NCI-H2171 treated with DMSO at 0.1 percent for 48 hours (cell line): ENCODE measurements at places on chromosomes 3 and 15.

GRCh38 chr15:81268881-81269601 is 54.9 kb downstream of the STARD5 start:
- DNase-seq: no peak

- DNase-seq: no peak
Measured at GRCh38 chr3:169965562-169966427, 812 bp upstream of the SEC62 start.

GRCh38 chr3:71048948-71049347 is 534.6 kb downstream of the FOXP1 start:
- DNase-seq: no peak

- no peak for DNase-seq
Measured at GRCh38 chr15:84781495-84781894, 33.1 kb downstream of the ZNF592 start.

GRCh38 chr3:149299938-149300801 is 33.3 kb downstream of the TM4SF18 start:
- DNase-seq: no peak

GRCh38 chr3:184338511-184338945 is 1.1 kb downstream of the FAM131A start:
- DNase-seq: peak; percentile 94

DNA sequence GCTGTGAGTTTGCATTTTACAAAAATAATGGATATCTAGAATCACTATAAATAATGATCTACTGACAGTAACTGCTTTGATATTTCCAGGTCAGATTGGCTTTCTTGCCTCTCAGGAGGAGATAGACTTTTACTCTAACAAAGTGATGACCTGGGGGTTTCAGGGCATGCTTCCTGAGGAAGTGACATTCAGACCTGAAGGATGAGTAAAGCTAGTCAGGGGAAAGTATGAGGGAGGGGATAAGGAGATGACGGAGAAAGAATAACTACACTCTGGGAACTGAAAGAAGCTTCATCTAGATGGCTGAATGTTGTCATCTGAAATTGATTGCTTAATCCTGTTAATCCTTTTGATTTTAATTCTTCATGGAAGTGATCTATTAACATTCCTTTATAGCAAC is 32.2 kb downstream of the ARMC8 start:
- no peak for DNase-seq

DNA sequence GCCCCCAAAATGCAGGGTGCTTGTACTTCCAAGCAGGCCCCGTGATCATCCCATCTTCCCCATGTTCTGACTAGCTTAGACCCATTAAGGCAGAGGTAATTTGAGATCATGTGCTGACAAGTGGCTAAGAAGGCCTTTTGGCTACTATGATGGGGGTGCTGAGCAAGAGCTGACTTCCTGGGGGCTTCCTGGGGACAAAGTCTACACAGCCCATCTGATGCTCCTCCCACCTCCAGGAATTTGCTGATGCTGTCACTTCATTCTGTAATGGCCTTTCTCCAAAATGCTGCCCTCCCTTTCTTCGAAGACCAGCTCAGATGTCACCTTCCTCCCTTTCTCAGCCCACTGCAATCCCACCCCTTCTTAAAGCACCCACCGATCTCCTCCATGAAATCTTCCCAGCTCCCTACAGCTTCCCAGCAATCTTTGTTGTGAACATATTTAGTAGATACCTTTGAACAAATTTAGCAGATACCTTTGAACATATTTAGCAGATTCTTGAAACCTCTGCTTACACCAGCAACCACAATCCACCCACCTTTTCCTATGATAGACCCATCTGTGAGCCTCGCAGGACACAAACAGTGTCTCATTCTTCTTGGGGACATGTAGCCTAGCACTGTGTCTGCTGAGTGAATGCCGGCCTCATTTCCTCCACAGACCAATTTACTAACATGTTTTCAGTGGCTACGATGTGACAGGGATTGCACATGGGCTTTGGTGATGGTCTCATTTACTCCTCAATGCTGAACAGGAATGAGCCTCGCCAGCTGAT is 223.3 kb downstream of the EPHB1 start:
- no peak for DNase-seq

GRCh38 chr3:153438271-153438670 is 276.2 kb downstream of the RAP2B start:
- no peak for DNase-seq

- DNase-seq: no peak
Measured at GRCh38 chr3:27110020-27110419, 259.2 kb downstream of the NEK10 start.

- DNase-seq: peak; percentile 61
Measured at GRCh38 chr3:28575746-28576613, 227.4 kb upstream of the AZI2 start.

DNA sequence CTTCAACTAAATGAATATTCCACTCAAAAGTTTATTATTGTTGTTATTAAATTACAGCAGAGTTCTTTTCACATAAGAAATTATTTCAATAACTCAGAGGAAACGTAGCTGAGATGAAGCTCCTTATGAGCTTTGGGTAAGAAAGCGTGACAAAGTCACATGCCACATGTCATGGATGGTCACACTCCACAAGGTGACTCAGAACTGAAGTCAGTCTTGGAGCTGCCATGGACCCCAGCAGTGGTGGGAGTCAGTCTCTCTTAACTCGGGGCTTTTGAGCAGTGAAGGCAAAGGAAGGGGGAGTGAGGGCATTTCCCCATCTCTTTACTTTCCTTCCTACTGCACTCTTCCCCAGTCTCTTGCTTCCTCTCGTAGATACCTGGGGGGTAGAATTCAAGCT is 87.5 kb upstream of the FAM3D start:
- DNase-seq: no peak

DNA sequence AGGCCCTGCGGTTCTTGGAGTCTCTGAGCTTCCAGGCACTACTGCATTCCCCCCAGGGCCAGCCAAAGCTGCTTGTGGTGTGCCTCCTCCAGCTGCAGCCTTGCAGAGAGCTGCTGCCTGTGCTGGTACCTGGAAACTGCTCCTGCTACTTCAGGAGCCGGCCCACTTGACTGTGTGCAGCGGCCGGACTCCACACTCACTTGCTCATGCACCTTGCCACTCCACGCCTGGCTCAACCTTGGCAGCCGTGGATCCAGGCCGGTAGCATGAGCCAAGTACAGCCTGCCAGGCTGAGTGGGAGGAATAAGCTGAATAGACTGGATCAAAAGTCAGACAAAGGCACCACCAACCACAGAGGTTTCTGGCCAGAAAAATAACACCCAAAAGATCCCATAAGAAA is 169.7 kb downstream of the TJP1 start:
- no peak for DNase-seq

- no peak for DNase-seq
Measured at GRCh38 chr15:62958528-62959363, 83.8 kb upstream of the TPM1 start.

- DNase-seq: no peak
Measured at GRCh38 chr3:192170659-192171058, 556.7 kb downstream of the FGF12 start.

DNA sequence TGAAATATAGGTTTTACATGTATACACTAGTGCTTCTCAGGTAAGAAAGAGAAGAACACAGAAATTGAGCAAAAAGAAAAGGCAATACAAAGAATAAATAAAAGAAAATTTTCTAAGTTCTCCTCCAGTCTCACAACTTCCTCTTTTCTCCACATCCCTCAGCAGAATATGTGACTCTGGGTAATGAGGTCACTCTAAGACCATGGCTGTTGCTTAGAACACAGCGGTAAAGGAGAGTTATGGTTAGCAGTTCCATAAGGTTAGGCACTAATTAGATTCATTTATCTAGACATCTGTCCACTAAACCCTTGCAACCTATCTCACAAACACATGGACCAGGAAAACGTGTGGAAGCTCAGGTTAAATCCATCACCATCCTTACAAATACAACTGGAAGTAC is 47.9 kb downstream of the IGSF11 start:
- DNase-seq: no peak

DNA sequence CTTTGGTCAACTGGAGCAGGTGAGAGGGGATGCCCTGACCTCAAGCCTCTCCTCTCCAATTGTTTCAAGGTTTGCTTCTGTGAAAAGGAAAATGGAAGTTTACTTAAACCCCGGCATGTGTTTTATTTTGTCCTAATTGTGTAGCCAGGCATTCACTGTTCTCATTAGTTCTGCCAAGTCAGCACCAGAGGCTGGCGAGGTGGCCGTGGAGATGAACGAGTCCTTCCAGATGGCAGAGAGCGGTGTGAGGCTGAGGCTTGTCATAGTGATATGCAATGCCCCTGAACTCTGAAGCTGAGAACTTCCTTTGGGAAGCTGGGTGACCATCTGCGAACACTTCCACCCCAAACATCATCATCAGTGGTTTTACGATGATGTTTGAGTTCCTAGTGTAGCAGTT is 199.6 kb downstream of the TJP1 start:
- no peak for DNase-seq

GRCh38 chr3:66443118-66443803 is 57.6 kb downstream of the LRIG1 start:
- no peak for DNase-seq

GRCh38 chr3:24086206-24086605 is 141.1 kb downstream of the NR1D2 start:
- DNase-seq: no peak

GRCh38 chr3:188236271-188236670 is 82.3 kb downstream of the LPP start:
- no peak for DNase-seq

DNA sequence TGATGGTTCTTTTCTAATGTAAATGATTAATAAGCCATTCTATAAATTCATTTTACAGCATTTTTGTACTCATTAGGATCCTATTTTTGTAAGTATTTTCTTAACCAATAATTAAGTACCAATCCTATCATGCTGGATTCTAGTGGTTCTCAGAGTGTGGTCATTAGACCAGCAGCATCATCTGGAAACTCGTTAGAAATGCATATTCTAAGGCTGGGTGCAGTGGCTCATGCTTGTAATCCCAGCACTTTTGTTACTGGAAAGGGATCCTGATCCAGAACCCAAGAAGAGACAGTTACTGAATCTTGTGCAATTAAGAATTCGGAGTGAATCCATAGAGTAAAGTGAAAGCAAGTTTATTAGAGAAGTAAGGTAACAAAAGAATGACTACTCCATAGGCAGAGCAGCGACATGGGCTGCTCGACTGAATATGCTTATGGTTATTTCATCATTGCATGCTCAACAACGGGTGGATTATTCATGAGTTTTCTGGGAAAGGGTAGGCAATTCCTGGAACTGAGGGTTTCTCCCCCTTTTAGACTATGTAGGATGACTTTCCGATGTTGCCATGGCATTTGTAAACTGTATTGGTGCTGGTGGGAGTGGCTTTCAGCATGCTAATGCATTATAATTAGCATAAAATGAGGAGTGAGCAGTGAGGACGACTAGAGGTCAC is 9.9 kb upstream of the CEMIP start:
- no peak for DNase-seq

- DNase-seq: no peak
Measured at GRCh38 chr3:179196098-179196497, 47.9 kb downstream of the PIK3CA start.

DNA sequence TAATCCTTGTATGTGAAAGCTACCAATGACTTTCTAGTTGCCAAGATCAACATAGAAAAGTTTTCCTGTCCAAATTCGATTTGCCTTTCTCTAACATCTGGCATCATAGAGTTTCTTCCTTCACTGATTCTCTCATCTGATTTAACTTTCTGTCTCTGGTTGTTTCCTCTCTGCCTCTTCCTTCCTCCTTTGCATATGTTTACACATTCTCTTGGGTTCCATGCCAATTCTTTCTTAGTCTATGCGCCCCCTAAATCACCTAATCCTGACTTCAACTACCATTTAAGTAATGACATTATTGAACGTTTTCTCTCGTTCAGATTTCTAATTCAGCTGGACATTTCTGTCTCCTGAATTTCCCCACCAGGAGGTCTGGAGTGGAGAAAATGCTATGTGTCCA is 561.9 kb upstream of the TGFBR2 start:
- DNase-seq: no peak

DNA sequence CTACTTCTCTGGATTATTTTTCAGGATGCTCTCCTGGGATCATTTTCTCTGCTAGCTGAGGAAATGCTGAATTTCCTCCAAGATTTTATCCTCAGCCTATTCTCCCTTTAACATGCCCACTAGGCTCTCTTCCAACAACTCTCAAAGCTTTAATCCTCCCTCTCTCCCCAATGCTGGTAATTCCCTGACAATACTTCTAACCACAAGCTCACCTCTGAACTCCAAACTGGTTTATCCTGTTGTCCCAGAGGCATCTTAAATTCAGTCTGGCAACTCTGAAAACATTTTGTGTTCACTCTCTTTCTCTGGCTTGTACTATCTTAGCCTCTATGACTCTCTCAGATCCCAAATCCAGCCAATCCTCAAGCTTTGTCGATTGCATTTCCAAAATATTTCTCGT is 490.3 kb downstream of the MECOM start:
- no peak for DNase-seq

GRCh38 chr3:123067689-123068600 is 1.1 kb downstream of the PDIA5 start:
- DNase-seq: no peak

DNA sequence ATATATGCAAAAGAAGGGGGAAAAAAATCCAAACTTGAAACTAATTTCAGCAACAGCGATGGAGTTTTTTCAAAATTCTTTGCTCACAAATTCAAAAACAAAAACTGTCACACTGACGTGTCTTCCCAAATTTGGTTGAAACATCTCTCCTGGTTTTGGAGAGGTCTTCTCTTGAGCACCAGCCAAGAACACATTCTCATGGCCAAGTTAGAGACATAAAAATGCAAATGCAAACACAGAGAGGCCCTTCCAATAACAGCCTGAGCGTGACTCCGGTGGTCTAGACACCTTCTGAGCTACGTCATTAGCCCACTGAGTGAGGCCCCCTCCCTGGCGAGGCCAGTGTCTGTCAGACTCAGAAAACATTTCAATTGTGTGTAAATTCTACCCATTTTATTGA is 436.0 kb upstream of the PROK2 start:
- no peak for DNase-seq

- no peak for DNase-seq
Measured at GRCh38 chr15:74866090-74866489, 7.1 kb downstream of the SCAMP2 start.

DNA sequence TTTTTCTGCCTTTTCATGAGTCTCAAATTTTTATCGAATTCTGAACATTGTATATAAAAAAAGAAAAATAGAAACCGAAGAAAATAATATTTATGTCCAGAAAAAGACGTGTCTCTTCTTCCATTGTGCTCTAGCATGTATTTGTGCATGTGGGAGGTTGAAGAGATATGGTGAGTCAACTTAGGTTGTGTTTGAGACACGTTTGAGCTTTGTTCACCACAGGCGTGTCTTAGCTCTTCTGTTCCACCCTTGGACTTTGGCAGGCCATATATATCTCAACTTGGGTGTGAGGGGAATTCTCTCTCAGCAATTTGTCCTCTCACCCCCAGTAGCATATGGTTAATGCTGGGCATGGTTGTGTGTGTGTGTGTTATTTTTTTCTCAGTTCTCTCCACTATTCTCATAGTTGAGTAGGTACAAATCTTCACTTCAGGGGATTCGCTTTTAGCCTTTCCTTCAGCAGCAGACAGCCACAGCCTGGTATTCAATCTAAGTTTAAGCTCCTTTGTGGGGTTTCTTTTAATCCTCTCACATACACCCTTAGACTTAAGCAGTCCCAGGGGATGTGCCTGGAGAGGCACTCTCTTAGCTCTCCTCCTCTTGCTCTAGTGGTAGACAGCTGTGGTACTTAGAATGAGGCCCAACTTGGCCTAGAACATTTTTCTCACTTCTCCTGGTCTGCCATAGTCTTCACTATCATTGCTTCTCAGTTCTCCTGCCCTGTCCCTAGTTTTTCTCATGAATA is 286.5 kb upstream of the RBMS3 start:
- DNase-seq: peak; percentile 2

GRCh38 chr3:180749322-180749721 is 70.0 kb upstream of the CCDC39 start:
- no peak for DNase-seq

GRCh38 chr3:9222049-9222448 is 27.4 kb downstream of the SRGAP3 start:
- DNase-seq: no peak
